ENCODE measurements at places on chromosomes 11 and 22.

- DNase-seq = no peak
Observed at GRCh38 chr22:22673628-22674027, 29.2 kb downstream of the GGTLC2 start.

DNA sequence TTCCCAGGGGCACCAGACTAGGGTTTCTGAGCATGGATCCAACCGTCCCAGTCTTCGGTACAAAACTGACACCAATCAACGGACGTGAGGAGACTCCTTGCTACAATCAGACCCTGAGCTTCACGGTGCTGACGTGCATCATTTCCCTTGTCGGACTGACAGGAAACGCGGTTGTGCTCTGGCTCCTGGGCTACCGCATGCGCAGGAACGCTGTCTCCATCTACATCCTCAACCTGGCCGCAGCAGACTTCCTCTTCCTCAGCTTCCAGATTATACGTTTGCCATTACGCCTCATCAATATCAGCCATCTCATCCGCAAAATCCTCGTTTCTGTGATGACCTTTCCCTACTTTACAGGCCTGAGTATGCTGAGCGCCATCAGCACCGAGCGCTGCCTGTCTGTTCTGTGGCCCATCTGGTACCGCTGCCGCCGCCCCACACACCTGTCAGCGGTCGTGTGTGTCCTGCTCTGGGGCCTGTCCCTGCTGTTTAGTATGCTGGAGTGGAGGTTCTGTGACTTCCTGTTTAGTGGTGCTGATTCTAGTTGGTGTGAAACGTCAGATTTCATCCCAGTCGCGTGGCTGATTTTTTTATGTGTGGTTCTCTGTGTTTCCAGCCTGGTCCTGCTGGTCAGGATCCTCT lies 709 bp downstream of the MRGPRX4 start:
- DNase-seq = no peak

- DNase-seq = no peak
Observed at GRCh38 chr22:23203452-23204124, 23.3 kb downstream of the BCR start.

DNA sequence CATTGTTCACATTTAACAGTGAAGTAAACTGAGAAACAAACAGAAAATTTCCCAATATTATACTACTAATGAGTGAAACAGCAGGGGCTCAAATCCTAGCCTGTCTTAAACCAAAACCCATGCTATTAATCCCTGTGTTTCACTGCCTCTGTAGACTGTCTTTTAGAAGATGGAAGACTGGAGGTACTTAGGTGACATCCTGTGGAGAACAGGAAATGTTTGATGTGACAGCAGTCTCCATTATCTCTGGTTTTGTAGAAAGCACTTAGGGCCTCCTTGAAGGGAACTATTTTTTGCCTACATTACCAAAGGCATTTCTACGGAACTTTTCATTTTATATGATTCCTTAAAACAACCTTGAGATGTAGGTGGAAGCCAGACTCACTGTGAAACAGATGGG lies 288.1 kb upstream of the SORL1-AS1 start:
- DNase-seq = no peak

- DNase-seq = no peak
Observed at GRCh38 chr11:66272596-66272995, 4.2 kb downstream of the RAB1B start.

DNA sequence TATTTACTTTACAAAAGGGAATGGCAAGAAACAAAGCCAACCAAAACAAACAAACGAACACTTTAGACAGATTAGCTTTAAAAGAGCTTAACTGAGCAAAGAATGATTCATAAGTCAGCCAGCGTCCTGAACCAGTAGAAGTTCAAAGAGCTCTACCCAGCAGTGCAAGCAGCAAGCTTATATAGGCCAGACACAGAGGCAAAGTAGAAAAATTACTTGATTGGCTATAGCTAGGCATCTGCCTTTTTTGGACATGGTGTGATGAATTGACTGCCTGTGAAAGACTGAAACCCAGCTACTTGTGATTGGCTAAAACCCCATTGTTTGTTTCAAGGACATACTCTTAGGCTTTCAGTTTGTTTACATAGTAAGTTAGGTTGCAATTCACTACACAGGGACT lies 2120.0 kb upstream of the RAG2 start:
- DNase-seq = no peak

DNA sequence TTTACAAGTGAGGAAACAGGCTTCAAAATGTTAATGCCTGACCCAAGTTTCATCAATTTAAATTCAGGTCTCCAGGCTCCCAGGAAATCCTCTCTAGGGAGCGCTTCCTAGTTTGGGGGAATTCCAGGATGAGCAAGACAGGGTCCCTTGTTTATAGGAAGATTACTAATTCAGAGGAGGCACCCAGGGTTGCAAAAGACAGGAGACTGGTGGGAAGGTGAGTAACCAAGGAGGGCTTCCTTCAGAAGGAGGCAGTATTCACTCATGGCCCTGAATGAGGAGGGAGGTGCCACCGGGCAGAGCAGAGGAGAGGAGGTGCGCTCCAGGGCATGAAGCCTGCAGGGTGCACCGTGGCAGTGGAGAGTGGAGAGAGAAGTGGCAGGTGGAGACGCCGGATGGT lies 1.6 kb downstream of the TMEM132A start:
- no peak for DNase-seq

- no peak for DNase-seq
Observed at GRCh38 chr11:61034111-61034510, 62.6 kb downstream of the CD6 start.

All from cortex of kidney (tissue), 1 donor.